ENCODE measurements at places on chromosomes 6 and 20.

DNA sequence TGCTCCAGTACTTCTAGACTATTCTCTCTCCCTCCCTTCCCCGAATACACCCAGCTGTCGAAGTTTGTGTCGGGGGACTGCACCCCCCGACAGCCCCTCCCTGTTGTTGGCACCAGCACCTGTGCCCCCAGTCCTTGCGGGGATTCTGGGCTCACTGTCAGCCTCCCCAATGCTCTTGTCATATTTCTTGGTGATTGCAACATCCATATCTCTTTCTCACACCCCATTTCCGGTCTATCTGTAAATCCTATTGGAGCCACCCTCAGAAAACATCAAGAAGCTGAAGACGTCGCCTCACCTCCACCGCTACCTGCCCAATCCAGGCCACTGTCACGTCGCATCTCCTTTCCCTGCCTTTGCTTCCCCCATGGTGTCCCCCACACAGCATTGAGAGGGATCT lies 32.6 kb upstream of the VSTM2L start:
- DNase-seq, result no peak

GRCh38 chr6:122984393-122984792 lies 11.6 kb upstream of the CLVS2 start:
- no peak for DNase-seq

- DNase-seq, result no peak
These were observed 77.2 kb downstream of the PPP1R3G start for GRCh38 chr6:5162355-5162754.

DNA sequence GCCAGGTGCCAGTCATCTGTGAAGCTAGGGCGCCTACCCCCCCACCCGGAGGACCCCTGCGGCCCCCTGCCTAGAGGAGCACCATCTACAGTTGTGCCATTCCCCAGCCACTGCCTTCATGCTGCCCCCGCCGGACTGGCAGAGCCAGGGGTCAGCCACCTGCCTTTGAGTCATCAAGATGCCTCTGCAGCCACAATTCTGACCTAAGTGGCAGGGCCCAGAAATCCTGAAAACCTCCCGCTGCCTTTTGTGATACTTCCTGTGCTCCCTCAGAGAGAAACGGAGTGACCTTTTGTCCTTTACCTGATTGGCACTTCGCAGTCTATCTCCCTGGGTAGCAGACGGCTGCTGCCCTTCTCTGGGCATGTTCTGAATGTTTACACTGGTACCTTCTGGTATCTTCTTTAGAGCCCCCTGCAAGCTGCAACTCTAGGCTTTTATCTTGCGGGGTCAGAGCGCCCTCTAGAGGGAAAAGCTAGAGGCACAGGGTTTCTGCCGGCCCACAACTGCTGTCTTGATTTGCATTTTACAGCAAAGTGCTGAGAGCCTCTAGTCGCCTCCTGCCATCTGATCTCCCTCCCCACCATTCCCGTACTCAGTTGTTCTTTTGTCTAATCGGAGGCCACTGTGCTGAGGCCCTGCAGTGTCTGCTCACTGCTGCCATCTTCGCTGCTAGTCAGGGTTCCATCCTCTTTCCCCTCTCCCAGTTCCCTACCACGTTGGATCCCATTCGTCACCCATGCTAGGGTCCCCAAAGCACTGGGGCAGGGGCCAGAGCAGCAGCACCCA lies 26.9 kb downstream of the SPATA2 start:
- peak; percentile 86 for DNase-seq

GRCh38 chr6:88263591-88263990 lies 97.4 kb upstream of the CNR1 start:
- no peak for DNase-seq

Data from activated CD4-positive, alpha-beta T cell treated with anti-CD3 and anti-CD28 coated beads, Interleukin-2, amount 10 ng/mL, durations not matched to agents 24 days and 14 days (primary cell).